ENCODE measurements at places on chromosomes 2 and 18. TPM values are rescaled to one million over a fixed set of nuclear protein-coding genes. Genes with fewer than 3 reads are reported as not detected.

DNA sequence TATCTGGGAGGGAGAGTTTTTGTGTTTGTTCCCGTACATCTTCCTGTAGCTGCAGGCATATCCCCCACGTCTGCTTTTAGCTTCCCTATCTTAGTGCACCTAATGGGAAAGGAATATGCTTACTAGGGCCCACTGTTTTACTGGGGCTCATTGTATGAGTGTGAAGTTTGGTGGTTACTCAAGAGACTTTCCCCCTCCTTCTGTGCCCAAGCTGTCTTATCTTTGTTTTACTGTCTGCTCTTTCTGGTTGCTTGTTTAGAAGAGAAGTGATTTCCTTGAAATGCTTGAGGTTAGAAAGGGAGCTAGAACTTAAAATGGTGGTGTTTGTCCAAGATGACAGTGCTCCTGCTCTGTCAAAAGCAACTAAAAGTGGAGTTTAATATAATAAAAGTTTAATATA is 7.3 kb downstream of the PTH2R start:
- DNase-seq, result no peak

GRCh38 chr2:140457483-140457882 is 1673.3 kb downstream of the LRP1B start:
- DNase-seq, result no peak

DNA sequence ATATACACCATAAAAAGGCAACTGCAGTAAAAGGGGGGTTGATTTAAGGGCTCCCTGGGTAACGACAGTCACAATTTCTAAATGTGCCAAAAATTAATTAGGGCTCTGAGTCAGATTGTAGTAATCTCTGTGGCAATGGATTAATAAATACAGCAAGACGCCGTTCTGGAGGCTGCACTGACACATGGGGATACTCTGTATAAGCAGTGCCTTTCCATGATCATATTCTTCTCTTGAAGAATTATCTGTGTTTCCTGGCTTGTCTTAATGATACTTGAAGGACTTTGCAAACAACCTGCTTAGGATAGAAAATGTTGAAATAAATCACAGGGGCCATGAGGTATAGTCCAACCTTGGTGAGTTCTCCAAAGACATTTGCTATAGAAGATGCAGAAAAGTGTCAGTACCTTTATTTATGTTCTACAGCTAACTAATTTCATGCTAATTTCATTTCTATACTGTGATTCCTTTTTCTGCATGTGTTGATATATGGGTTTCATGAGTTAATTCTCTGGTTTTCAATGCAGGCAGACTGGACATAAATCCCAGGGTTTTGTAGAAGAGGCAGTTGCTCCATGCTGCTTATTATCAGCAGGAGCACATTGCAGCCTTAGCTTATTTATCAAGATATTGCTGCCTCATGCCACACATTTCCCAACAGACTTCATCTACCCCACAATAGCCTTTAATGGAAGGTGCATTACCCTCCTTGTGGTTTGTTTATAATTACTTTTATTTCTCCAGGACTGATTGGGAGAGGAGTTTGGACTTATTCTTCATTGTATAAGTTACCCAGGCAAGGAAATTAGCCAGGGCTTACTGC is 54.8 kb downstream of the HNMT start:
- DNase-seq, result no peak

DNA sequence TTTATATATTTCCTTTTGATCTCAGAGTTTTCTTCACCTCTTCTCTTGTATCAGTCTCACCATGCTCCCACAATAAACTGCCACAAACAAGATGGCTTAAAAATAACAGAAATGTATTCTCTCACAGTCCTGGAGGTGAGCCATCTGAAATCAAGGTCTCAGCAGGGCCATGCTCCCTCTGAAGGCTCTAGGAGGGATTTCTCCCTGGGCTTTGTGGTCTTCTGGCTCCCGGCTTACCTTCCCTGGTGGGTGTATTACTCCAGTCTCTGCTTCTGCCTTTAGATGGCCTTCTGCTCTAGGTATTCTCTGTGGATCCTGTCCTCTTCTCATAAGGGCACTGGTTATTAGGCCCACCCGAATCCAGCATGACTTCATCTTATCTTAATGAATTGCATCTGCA is 994.7 kb upstream of the POU3F3 start:
- no peak for DNase-seq

DNA sequence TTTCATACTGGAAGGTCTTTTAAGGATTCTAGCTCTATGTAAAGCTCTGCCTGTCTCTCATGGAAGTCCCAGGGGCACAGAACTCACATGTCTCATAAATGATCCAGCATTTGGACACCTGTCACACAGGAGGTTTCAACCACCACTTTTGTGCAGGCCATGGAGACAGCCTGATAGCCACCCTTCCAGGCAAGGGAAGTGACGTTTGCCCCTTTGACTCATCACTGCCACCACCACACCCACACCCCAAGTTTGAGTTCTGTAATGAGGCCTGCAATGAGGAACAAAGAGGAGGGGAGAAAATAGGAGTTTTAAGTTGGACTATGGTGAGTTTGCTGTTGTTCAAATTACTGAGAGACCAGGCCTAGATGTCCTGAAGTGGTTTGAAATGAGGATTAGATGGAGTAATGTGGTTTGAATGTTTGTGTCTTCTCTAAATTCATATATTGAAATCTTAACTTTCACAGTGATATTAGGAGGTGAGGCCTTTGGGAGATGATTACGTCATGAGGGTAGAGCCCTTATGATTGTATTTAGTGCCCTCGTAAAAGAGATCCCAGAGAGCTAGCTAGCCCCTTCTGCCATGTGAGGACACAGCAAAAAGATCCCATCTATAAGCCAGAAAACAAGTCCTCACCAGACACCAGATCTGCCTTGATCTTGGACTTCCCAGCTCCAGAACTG is 175.3 kb upstream of the EPHA4 start:
- no peak for DNase-seq

DNA sequence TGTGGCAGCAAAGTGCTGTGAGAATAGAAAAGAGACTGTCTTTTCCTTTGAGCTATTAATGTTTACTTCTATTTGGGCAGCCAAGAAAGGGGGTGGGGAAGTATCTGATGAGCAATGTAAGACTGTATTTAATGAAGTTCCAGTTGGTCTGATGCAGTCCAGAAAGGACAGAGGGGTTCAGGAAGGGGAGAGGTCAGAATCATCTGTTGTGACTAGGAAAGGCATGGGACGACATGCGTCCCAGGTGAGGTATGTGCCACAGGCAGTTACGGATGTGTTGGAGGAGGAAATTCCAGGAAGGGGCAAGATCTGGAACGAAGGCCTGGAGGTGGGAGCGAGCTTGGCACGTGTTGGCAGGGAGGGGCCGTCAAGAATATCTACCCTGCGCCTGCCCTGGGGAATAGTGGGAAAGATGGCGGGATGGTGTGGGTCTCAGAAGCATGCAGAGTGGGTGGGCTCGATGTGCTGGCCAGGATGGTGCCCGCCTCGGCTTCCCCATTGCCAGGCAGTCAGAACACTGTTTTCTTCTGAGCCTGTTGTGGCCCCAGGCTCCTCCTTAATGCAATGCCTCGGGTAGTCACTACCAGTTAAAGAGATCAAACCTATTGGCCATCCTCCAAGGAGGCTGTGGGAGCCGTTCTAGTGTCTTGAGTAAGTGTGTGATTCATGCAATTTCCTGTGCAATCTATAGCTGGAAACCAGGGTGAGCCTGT is 57.8 kb upstream of the TXNDC2 start:
- no peak for DNase-seq

- DNase-seq, result no peak
These were observed 283.0 kb downstream of the RND3 start for GRCh38 chr2:150204451-150204850.

GRCh38 chr18:76707534-76707933 is 114.8 kb upstream of the ZNF236 start:
- no peak for DNase-seq

DNA sequence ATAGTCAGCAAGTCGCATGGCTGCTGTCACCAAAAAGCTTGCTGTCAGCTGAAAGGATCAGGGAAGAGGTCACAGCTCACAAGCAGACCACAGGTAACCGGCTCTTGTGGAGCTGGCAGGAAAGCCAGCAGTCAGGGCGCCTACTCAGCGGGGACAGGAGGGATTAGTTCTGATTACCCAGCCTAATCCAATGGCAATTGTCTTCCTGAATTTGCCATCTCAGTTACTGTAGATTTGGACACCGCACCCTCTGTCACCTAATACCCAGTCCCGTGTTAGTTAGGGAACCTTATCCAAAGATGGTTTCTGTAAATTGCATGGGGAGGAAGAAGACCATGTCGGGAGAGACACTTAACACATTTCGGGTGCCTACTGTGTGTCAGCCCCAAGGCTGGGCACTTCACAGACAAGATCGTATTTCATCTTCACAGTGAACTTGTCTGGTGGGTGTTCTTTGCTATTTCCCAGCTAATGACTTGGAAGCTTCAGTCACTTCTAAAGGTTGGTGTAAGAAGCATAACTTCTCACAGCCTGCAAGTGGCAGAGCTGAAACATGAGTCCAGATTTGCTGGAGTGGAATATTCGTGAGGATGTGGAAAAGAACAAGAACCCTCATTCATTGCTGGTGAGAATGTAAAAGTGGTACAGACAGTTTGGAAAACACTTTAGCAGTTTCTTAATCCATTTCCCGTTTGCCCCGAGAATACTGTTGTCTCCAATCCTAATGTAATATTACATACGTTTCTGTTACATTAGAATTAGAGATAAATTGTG is 9.9 kb downstream of the ALPK2 start:
- DNase-seq, result no peak

DNA sequence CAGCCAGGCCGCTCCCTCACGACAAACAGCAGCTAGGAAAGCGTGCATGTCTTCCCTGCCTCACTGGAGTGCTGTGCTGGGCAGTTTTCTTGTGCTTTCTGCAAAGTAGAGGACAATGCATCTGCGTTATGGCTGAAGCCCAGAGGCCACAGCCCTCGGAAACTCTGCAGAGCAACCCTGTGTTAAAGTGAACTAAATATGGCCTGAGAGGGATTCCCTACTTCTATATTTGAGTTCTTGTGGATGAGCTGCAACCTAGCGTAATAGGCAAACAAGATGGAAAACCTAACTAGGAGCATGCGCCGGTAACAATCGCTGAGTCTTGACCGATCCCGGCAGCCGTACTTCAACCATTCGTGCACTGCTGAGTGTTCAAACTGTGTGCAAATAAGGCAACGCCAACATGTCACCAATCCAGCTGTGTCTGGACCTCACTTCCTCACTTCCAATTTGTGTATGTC is 471.9 kb upstream of the HS6ST1 start:
- no peak for DNase-seq

DNA sequence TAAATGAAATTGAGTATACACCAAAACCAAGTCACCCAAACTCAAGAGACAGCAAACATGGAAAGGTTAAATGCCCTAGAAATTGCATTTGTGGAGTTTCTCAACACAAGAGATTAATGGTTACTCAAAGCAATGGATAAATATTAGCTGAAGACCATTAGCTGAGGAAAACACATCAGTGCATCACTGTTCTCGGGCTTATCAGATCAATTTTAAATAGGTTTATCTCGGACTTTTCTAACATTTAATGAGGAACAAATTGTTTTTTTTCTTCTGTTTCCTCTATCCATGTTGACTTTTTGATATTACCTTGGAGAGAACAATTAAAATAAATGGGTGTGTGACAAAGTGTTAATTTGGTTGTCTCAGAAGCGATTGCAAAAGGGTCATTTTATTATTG is 105.4 kb upstream of the PIK3C3 start:
- DNase-seq, result no peak

GRCh38 chr2:218569661-218570500 is 1.2 kb downstream of the CNOT9 start:
- DNase-seq, result peak; percentile 23

DNA sequence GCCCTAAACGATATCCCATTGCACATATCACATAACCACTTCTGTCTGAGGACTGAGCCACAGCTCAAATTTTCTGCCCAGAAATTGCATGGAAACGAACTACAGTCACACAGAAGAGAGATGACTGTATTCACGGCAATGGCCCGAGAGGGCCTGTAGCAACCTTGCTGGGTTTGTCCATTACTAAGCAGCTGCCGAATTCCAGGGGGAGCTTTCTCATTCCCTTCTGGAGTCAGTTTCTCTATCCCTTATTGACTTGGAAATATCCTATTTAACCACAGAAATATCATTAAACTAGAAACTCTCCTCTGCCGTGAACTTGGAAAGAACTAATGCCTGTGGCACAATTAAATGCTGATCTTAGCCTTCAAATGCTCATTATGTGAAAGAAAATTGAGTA is 183.9 kb downstream of the DNER start:
- no peak for DNase-seq

DNA sequence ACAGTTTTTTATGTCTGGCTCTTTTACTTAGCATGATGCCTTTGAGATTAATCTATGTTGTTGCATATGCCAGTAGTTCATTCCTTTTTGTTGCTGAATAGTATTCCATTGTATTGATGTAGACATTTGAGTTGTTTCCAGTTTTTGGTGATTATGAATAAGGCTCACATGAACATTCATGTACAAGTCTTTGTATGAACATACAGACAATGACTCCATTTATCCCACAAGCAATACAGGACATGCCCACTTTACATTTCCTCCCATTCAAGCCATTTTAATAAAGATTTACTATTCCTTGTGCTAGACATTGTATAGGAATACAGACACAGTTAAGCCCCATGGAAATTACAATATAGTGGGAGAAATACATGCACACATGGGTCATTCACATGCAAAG is 118.0 kb downstream of the TRIM43 start:
- no peak for DNase-seq

DNA sequence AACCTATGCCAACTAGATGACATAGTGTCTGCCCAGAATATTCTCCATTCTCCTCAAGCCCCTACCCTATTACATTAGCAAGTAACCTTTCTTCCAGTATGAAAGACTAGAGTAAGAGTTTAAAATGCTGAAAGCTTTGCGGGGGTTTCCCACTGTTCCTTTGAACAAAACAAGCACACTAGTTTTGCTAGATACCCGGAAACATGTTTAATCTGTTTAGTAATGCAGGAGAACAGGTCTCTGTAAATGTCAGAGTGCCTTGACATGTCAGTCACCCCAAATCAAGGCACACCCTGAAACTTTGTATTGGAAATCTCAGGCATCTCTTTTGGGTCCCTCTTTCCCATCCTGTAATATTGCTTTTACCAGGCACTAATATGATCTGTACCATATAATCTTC is 11.6 kb downstream of the GALNT5 start:
- no peak for DNase-seq

- DNase-seq, result no peak
These were observed 5.0 kb downstream of the FZD7 start for GRCh38 chr2:202038471-202039277.

- no peak for DNase-seq
These were observed 32.5 kb downstream of the NABP1 start for GRCh38 chr2:191710411-191710900.

DNA sequence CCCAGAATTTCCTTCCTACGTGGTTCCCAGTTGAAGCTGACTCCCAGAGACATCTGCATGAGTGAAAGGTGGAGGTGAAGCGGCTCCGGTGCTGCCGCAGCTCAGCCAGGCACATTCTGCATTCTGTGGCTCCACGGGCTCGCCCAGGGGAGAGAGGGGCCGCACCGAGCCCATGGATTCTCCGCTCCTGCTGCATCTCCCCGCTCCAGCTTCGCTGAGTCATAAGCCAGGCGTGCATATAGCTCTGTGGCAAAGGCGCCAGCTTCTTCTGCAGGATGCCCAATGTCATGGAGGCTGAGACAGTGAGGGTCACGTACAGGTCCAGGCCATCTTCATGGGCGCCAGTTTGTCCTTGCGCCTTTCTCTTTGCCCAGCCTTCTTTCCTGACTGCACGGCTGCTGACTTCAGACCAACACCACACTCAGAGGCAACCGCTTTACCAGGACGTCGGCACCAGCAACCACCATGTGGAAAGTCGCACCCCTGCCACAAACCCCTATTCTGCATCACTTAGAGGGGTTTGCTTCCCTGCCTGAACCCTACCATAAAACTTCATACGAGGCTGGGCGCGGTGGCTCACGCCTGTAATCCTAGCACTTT is 215.7 kb downstream of the MGAT5 start:
- DNase-seq, result no peak

Gene SH3RF3
- 1.3 TPM for total RNA-seq

All from left colon (tissue), 2 donors.